ENCODE measurements at places on chromosomes 5 and 9. TPM values are rescaled to one million over a fixed set of nuclear protein-coding genes. Genes with fewer than 3 reads are reported as not detected.

Gene HTR1A
- not detected for total RNA-seq

Gene TAF11L8
- total RNA-seq = not detected

Gene MSMP
- not detected for total RNA-seq

Gene SPINK6
- 15.6 TPM for total RNA-seq

Gene PTPRD
- total RNA-seq = 6.9 TPM

Gene BOD1
- total RNA-seq = 74.7 TPM

Gene ZNG1C
- 20.2 TPM for total RNA-seq

Gene LCN9
- total RNA-seq = not detected

Gene SPINK5
- total RNA-seq = under 0.01 TPM

Gene CTXN3
- not detected for total RNA-seq

Gene MCC
- 64.7 TPM for total RNA-seq

Gene GPRIN1
- total RNA-seq = 1.1 TPM

Gene ITGA1
- total RNA-seq = 40.2 TPM

Gene TMEM174
- total RNA-seq = not detected

Gene RASGRF2
- total RNA-seq = 8.0 TPM

Gene BARHL1
- not detected for total RNA-seq

Gene UBAC1
- 26.2 TPM for total RNA-seq

Gene PDGFRB
- 121 TPM for total RNA-seq

Gene GPSM1
- 27.4 TPM for total RNA-seq

Gene SHC3
- total RNA-seq = 24.0 TPM

Gene IL5
- not detected for total RNA-seq

Gene OTP
- total RNA-seq = not detected

Gene WNK2
- total RNA-seq = not detected

Gene FGF18
- not detected for total RNA-seq
